Adrenal gland (tissue), 19 donors: ENCODE measurements at places on chromosomes 5 and 9. TPM values are rescaled to one million over a fixed set of nuclear protein-coding genes. Genes with fewer than 3 reads are reported as not detected.

GRCh38 chr5:1172670-1173404 lies 28.6 kb upstream of the SLC6A19 start:
- H3K36me3 ChIP-seq: no peaks in the 10 kb centered on the region
- H3K27ac ChIP-seq: no peak overlapping the region
- H3K27me3 ChIP-seq: no peaks in the 10 kb centered on the region
- no peak overlapping the region for H3K4me3 ChIP-seq
- DNase-seq: no peak

DNA sequence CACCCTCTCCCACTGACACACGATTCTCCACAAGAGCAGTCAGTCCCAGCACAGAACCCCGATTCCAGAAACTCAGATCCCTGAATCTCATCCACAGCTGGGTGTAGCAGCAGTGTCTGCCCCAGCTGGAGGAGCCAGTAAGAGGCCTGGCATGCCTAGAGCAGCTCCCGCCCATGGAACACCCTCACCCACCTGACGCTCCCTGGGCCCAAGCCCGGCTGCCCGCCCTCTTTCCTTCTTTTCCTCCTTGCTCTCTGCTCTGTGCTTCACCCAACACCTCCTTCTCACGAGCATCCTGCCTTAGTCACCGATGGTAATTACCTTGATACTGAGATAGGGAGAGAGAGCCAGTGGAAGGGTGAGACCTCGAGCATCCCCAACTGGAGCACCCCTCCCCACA lies 8.7 kb downstream of the PCDH1 start:
- no peaks in the 10 kb centered on the region for H3K4me1 ChIP-seq
- no peak for DNase-seq
- H3K27ac ChIP-seq: no peak overlapping the region
- no peaks in the 10 kb centered on the region for H3K36me3 ChIP-seq

GRCh38 chr9:117827456-117827855 lies 123.3 kb downstream of the TLR4 start:
- no peak for DNase-seq
- H3K27me3 ChIP-seq: no peaks in the 10 kb centered on the region
- no peak overlapping the region for H3K4me3 ChIP-seq
- no peak overlapping the region for H3K27ac ChIP-seq

DNA sequence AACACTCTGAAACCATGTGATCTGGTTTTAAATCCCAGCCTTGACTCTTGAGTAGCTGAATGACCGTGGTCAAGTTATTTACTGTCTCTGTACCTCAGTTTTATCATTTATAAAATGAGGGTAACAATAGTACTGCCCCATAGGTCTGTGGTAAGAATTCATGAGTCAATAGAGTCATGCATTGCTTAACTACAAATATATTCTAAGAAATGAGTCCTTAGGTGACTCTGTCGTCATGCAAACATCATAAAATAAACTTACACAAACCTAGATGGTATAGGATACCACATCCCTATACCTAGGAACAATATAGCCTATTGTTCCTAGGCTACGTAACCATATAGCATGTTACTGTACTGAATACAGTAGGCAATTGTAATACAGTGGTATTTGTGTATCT lies 20.3 kb upstream of the ABCA1 start:
- H3K4me3 ChIP-seq: no peak overlapping the region
- no peak for DNase-seq

- H3K27me3 ChIP-seq: no peaks in the 10 kb centered on the region
- peak; percentile 77 for DNase-seq
- H3K27ac ChIP-seq: no peak overlapping the region
- H3K4me3 ChIP-seq: peak overlapping the region; percentile 61
These were observed 1.6 kb downstream of the MGAT4B start for GRCh38 chr5:179805070-179805528.

DNA sequence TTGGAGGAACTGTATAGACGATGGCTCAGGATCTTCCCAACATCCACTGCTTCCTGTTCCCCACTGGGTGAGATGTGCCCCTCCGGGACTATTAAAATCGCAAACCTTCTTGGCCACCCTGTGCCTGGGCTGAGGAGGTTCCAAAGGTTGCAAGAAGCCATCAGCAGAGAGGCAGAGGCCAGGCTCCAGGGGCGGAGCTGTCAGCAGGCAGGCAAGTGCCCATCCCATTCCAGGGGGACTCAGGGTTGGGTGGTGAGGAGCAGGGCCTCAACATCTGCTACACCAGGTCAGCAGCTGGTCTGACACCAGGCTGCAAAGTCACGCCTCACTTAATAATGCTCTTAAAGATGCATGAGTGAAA lies 2.2 kb downstream of the BTNL3 start:
- peaks cover 3% of the 10 kb centered on the region for H3K27me3 ChIP-seq
- no peaks in the 10 kb centered on the region for H3K36me3 ChIP-seq
- no peak for DNase-seq
- H3K4me1 ChIP-seq: no peaks in the 10 kb centered on the region
- H3K4me3 ChIP-seq: no peak overlapping the region
- H3K27ac ChIP-seq: no peak overlapping the region

DNA sequence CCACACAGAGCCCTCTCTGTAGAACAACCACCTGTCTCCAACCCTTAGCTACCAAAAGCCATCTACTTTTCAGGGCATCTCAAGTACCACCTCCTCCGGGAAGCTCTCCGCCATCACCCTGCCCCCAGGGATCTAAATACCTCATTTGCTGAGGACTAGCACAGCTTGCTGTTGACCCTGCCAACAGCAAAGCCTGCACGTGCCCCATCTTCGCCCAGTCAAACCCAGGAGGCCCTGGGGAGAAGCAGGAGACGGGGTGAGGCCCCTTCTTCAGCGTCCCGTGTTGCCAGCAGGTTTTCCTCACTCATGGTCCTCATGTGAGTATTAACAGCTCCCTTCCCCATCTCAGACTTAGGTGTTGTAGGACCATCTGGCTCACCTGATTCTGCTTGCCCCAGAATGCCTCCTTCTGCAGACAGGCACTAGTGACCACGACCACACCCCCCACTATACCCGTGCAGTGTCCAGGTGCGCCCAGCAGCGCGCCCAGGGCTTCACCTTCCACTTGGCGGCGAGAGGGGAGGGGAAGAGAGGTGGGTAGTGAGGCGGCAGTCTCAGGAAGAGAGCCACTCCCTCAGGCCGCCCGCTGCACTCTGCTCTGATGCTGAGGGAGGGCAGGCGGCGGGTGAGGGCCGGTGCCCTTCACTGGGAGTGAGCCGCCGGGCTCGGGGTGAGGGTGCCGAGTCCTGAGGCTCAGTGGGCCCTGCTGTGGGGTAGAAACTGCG lies 11.1 kb downstream of the VAV2 start:
- H3K27me3 ChIP-seq: no peaks in the 10 kb centered on the region
- no peak overlapping the region for H3K4me3 ChIP-seq
- DNase-seq: no peak
- H3K27ac ChIP-seq: no peak overlapping the region
- peaks cover 29% of the 10 kb centered on the region for H3K4me1 ChIP-seq
- H3K36me3 ChIP-seq: no peaks in the 10 kb centered on the region

- no peak overlapping the region for H3K27ac ChIP-seq
- H3K27me3 ChIP-seq: no peaks in the 10 kb centered on the region
- H3K36me3 ChIP-seq: no peaks in the 10 kb centered on the region
These were observed 40.9 kb downstream of the SEC61B start for GRCh38 chr9:99262949-99263418.

GRCh38 chr9:4936823-4937222 lies 48.2 kb upstream of the JAK2 start:
- DNase-seq: no peak
- H3K27ac ChIP-seq: no peak overlapping the region
- no peaks in the 10 kb centered on the region for H3K4me1 ChIP-seq
- no peaks in the 10 kb centered on the region for H3K27me3 ChIP-seq
- H3K36me3 ChIP-seq: no peaks in the 10 kb centered on the region
- H3K4me3 ChIP-seq: no peak overlapping the region

DNA sequence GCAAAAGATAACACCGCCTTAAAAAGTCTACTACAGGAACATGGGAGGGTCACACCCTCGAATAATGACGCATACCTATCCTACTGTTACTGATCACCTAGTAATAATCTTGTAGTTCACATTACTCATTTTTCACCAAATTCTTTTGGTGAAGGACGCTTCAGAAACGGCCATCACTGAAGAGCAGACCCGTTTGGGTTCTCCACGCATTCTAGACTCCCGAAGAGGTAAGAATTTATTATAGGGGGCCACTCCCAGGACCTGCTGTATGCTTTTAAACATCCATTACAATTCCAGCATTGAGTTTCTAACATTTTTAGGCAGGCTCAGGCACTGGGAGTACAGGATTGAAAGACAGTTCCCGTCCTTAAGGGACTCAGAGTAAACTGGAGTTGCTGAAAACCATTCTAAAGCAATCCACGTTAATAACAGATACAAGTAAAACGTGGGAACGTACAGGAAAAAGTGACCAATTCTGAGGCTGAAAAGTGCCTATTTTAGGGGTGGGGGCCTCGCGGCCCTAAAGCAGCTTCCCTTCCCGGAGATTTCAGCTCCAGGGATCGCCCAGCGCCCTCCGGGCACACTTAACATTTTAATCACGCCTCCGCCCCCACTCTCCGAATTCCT lies at the start of gene FER:
Gene FER, plus strand, starts transcription at position 124 of the 627 bp plus-strand sequence. CDS start 50,286 bp downstream, outside the sequence.
- H3K4me3 ChIP-seq: peak within 1 kb of the TSS; percentile 97
- no peaks in the 10 kb centered on the region for H3K27me3 ChIP-seq
- H3K36me3 ChIP-seq: no peaks in the 10 kb centered on the region
- peaks cover 3% of the 10 kb centered on the region for H3K4me1 ChIP-seq

- H3K36me3 ChIP-seq: no peaks in the 10 kb centered on the region
- no peak for DNase-seq
- no peak overlapping the region for H3K4me3 ChIP-seq
- no peak overlapping the region for H3K27ac ChIP-seq
These were observed 673.0 kb downstream of the ELAVL2 start for GRCh38 chr9:23153058-23153457.

- no peak overlapping the region for H3K27ac ChIP-seq
- no peaks in the 10 kb centered on the region for H3K36me3 ChIP-seq
- no peak overlapping the region for H3K4me3 ChIP-seq
- no peaks in the 10 kb centered on the region for H3K4me1 ChIP-seq
- no peak for DNase-seq
These were observed 6.7 kb upstream of the MTMR12 start for GRCh38 chr5:32319392-32319791.

- DNase-seq: no peak
- H3K27me3 ChIP-seq: no peaks in the 10 kb centered on the region
- no peak overlapping the region for H3K27ac ChIP-seq
- H3K4me3 ChIP-seq: no peak overlapping the region
These were observed 100.3 kb upstream of the APC start for GRCh38 chr5:112637343-112637742.

DNA sequence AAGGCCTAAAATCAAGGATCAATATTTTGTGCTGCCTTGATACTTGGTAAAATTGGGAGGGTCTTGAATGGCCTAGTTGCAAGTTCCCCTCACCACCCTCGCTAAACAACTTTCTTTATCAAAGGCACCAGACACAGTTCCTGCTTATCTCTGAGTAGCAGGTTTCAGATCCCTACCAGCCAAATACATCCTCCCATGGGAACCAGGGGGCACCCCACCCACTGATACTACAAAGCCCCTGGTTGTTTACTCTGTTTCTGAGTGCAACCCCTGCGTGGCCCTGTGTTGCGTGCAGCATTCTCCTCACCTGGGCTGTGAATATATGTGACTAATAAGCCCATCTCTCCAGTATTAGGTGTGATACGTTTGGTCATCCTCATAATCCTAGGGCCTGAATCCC lies 314.9 kb downstream of the DRD1 start:
- no peak overlapping the region for H3K27ac ChIP-seq
- DNase-seq: no peak
- no peak overlapping the region for H3K4me3 ChIP-seq
- no peaks in the 10 kb centered on the region for H3K4me1 ChIP-seq

DNA sequence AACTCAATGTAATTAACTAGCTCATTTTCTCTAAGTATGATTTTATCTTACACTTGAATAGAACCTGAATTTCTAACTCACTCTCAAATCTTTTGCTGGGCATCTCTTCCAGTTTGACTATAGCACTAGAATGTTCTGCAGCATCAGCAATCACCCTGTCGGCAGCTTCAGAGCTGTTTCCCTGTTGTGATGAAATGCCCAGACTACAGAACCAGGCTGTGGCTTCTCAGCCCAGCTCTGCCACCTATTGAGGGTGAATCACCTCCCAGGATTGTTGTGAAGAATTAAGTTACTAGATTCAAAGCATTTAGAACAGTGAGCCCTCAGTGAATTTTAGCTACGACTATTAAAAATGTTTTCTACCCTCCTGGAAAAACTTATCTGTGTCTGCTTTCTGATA lies 90.4 kb upstream of the ANKRD55 start:
- no peaks in the 10 kb centered on the region for H3K36me3 ChIP-seq
- H3K4me1 ChIP-seq: no peaks in the 10 kb centered on the region
- H3K4me3 ChIP-seq: no peak overlapping the region
- peaks cover 2% of the 10 kb centered on the region for H3K27me3 ChIP-seq
- DNase-seq: no peak

GRCh38 chr5:151222790-151223446 lies 974 bp downstream of the CCDC69 start:
- peaks cover 22% of the 10 kb centered on the region for H3K4me1 ChIP-seq
- no peaks in the 10 kb centered on the region for H3K27me3 ChIP-seq
- H3K4me3 ChIP-seq: peak overlapping the region; percentile 71
- peak overlapping the region; percentile 74 for H3K27ac ChIP-seq
- H3K36me3 ChIP-seq: no peaks in the 10 kb centered on the region

DNA sequence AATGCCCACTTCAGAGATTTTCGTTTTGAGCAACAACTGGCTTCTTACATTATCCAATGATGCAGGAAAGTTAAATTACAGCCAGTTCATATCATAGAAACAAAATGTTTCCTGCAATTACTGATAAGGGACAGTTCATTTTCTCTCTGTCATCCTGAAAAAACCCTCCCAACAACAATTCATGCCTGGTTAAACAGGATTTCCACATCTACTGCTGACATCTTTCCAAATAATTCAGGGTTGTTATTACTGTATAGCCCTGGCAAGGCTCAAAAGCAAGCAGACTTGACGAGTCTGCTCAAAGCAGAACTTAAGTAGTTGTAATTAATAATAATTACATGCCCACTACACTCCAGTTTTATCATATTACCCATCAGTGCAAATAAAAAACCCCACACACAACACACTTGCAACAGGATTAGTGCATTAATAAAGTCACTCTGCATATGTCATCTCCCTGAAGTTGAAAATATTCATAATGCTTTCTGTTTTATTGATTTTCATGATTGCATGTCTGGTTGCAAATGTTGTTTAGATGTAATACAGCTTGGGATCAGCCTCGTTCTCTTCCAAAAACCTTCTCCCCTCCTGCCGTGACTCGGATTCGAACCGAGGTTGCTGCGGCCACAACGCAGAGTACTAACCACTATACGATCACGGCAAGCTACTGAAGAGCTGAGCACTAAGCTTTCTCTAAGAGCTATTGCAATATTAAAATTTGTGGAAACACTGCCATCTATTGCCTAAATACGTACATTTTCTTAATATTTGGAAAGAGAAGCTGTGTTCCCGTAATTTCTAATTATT lies 119.6 kb upstream of the NFIB start:
- no peak overlapping the region for H3K27ac ChIP-seq
- DNase-seq: peak; percentile 14
- H3K36me3 ChIP-seq: no peaks in the 10 kb centered on the region
- H3K4me1 ChIP-seq: peaks cover 22% of the 10 kb centered on the region

Gene HRCT1
- total RNA-seq: 5.9 TPM

Gene RPP25L
- 24.5 TPM for total RNA-seq

Gene HTR4
- not detected for total RNA-seq

Gene ALDOB
- total RNA-seq: 1.1 TPM

Gene SLC45A2
- not detected for total RNA-seq

Gene POLE3
- 73.5 TPM for total RNA-seq

Gene RANBP3L
- 7.0 TPM for total RNA-seq

Gene FAXDC2
- 20.0 TPM for total RNA-seq

Gene SH3TC2
- total RNA-seq: 0.52 TPM

Gene LHX3
- total RNA-seq: not detected

Gene EGR1
- total RNA-seq: 97.0 TPM
